ENCODE measurements at places on chromosomes 11 and 22.

GRCh38 chr11:120690406-120690805 lies 178.9 kb downstream of the GRIK4 start:
- DNase-seq = no peak

DNA sequence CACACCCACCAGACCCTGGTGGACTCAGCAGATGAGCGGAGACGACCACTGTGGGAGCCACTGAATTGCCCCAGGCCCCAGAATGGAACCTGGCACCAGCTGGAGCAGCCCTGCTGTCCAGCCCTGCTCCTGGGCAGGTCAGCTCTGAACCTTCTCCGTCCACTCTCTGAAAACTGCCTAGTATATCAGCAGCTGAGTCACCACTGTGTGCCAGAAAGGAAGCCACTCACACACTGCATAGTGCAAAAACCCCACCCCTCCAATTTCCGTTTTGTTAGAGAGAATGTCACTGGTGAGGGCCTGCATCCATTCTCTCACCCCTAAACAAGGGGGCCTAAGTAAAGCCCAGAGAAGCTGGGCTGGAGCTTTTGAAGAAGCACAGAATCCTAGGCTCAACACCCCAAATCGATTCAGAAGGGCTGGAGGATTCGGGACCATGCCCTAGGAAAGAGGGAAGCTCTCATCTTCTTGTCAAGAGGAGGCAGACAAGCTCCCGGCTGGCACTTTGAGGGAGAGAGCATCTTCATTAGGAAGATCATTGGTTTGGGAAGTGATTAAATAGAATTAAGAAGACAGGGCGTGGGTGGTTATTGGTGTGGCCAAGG lies 44.5 kb downstream of the GALNT18 start:
- DNase-seq = no peak

DNA sequence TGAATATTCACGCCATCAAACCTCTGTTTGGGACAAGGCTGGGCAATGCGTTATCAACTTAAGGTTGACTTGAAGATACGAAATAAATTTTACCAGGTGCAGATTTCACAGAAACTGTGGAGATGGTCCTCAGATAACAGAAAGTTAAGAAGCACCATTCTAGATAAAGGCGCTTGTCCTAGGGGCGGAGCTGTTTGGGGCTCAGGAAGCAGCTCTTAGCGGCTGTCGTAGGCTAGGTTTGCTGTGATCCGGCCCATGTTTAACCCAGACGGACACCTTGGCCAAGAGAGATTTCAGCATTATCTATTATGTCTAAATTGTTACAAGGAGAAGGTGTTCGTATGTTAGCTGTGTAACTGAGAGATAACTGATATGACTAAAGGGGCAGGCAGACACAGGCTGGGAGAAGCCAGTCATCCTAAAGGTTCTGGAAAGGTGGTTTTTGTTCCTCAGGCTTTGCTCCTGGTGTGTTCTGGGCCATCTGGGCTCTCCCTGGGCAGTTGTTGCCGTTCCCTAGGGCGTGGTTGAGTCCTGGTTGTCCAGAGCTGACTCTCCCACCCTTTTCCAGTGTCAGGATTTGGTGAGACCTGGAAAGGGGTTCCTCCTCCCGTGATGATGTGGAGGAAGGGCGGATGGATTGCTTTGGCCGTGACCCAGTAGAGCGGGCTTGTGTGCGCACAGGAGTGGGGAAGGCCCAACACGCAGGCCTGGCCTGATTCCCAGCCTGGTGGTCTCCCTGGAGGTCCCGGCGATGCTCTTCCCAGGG lies 25.8 kb downstream of the TPCN2 start:
- no peak for DNase-seq

DNA sequence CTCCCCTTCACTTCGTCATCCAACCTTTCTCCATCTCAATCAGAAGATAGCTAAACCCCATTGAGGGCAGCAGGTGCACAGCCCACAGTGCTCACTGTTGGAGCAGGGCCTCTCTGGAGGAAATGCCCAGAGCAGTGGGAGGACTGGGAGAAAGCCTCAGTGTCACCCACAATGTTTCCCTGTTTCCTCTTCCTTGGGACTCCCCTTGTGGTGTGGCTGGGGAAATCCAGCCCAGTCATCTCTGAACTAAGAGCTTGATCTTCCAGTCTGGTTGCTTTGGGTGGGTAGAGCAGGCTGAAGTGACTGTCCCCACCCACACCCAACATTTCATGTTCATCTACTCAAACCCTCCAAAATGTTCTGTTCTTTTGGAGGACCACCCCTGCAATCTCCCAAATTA lies 29.8 kb upstream of the EED start:
- DNase-seq = peak; percentile 95

DNA sequence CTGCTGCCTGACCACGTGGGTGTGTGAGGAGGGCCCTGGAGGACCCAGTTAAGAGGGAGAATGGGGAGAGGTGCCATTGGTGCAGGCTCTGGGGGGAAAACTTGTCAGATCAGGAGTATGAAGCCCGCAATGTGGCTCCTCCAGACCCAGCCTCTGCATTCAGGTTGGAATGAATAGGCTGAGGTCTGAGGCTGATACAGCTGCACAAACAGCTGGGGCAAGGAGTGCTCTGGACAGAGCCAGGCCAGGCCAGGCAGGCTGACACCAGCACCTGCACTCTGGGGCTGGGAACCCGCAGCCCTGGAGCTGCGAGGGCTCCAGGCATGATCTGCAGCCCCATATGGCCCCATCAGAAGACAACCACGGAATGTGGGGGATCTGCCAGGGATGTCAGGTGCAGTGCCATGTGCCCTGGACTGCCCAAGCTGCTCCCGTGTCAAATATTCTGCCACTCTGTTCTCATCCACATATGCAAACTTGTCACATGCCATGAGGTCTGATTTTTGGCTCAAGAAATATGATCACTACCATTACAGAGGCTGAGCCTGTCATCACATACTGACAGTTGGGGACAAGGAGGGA lies 27.2 kb upstream of the KCNJ11 start:
- DNase-seq = no peak

DNA sequence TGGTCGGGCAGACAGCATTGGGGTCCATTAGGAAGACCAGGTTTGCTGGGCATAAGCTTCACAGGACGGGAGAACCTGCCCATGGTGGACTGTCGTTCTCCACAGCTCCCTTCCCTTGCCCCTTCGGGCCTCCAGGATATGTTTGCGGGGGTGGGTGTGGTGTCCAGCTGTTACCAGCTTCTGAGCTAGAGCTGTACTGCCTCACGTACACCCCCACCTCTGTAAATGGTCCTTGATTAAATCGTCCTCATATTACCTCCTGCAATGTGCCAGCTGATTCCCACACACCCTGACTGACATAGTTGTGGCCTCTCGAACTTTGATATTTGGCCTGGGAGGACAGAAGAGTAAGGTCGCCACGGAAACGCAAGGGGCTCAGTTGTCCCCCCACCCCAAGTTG lies 16.2 kb upstream of the BCR start:
- DNase-seq = no peak

DNA sequence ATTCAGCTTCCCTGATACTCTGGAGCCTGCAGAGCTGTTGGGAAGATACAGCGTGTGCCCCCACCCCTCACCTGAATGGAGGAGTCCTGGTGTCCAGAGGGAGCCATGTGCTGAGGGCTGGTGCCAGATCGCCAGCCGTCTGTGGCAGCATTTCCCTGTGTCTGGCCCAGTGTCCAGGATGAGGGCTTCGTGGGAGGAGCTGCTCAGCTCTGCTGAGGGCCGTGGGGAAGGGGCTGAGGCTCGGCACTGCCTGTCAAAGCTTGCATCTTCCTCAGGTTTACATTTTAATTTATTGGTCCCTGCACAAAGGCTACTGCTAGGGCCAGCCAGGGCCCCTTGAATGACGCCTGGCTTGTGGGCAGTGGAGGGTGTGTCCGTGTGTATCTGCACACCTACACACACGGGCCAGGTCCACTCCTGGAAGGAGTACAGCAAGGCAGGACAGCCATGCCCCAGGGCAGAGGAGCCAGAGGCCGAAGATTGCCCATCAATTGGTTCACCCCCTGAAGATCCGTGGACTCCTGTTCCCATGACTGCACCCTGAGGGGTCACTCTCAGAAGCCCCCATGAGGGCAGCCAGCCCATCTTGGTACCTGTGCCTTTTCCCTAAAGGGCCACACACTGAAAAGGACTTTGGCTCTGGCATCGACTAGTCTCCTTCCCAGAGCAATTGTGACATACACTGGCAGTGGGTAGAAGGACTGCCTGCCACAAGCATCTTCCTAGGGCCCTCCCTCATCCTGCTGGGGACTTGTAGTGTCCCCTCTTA lies 107.7 kb upstream of the PARVA start:
- DNase-seq = no peak

GRCh38 chr22:49674479-49675050 lies 153.1 kb downstream of the BRD1 start:
- no peak for DNase-seq

GRCh38 chr11:1072116-1072820 lies 2.4 kb upstream of the MUC2 start:
- no peak for DNase-seq

DNA sequence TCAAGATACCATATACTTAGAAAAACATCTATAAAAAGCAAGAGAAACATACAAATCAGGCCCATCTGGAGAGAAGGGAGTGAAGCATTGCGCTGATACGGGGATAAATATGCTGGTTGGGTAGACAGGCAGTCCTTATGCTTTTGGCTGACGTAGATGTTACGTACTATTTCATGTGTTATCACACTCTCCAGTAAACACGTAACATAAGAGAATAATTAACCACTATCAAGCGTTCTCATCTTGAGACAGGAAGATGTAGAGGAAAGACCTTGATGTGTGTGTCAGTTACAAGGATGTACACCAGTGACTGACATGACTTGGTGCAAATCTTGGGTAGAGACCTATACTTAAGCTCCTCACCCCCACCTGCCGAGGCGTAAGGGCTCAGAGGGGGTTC lies 86.7 kb upstream of the PRODH start:
- DNase-seq = no peak

GRCh38 chr11:17012712-17013547 lies 1.3 kb downstream of the PLEKHA7 start:
- DNase-seq = no peak

GRCh38 chr11:122784325-122784955 lies 53.9 kb upstream of the CRTAM start:
- no peak for DNase-seq

GRCh38 chr11:115164774-115165173 lies 339.4 kb downstream of the CADM1 start:
- no peak for DNase-seq

DNA sequence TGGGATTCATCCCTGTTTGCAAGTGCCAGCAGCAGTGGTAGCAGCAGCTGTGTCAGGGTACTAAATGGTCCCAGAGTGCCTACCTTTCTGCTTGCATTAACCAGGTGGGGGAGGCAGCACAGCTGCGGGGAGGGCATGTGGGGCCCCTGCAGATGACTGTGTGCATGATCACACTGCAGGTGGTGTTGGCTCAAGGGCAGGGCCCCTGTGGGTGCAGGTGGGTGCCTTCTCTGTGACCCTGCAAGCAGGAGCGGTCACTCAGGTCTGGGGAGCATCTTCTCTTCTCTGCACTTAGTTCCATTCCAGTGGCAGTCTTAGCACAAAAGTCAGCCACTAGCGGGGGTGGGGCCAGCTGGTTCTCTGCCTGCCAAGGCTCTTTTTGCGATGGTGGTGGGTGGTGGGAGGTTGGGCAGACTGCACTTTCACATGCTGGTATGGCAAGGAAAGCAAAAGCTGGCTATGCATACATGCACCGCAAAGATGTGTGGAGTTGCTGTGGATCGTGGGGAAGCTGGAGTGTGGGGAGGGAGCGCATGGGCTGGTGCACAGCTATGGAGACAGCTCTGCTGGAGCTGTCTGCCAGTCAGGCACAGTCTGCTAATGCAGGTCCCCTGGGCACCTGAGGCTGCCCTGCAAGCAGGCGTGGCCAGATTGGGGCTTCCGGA lies 157.1 kb downstream of the DYNC2H1 start:
- DNase-seq = no peak

DNA sequence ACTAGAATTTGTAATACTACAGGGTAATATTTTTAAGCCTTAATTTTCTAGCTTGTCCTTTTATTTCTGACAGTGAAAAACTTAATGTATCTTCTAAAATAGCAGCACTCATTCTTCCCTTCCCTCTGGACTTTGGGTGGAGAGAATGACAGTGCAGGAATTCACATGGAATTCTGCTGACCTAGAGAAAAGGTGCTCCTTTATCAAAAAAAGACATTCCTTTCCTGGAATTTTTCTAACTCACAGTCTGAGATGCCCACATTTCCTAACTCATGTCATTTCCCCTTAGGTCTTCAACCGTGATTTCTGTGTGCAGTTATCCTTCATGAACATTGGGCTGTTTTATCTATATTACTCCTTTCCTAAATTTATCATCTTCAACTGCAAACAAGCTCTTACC lies 137.8 kb upstream of the PDGFD start:
- no peak for DNase-seq

DNA sequence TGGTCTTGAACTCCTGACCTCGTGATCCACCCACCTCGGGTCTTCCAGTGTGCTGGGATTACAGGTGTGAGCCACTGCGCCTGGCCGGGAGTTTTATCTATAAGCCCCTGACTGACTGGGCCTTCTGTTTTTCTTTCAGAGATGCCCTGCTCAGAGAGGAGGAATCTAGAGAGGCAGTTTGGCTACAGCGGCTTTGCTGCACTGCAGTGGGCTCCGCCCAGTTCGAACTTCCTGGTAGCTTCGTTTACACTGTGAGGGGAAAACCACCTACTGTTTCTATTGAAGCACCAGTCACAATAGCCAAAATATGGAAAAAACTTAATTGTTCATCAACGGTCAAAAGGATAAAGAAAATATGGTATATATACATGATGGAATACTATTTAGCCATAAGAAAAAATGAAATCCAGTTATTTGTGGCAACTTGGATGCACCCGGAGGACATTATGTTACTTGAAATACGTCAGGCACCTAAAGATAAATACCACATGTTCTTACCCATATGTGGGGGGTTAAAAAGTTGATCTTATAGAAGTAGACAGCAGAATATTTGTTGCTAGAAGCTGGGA lies 31.9 kb upstream of the FAM181B start:
- no peak for DNase-seq

DNA sequence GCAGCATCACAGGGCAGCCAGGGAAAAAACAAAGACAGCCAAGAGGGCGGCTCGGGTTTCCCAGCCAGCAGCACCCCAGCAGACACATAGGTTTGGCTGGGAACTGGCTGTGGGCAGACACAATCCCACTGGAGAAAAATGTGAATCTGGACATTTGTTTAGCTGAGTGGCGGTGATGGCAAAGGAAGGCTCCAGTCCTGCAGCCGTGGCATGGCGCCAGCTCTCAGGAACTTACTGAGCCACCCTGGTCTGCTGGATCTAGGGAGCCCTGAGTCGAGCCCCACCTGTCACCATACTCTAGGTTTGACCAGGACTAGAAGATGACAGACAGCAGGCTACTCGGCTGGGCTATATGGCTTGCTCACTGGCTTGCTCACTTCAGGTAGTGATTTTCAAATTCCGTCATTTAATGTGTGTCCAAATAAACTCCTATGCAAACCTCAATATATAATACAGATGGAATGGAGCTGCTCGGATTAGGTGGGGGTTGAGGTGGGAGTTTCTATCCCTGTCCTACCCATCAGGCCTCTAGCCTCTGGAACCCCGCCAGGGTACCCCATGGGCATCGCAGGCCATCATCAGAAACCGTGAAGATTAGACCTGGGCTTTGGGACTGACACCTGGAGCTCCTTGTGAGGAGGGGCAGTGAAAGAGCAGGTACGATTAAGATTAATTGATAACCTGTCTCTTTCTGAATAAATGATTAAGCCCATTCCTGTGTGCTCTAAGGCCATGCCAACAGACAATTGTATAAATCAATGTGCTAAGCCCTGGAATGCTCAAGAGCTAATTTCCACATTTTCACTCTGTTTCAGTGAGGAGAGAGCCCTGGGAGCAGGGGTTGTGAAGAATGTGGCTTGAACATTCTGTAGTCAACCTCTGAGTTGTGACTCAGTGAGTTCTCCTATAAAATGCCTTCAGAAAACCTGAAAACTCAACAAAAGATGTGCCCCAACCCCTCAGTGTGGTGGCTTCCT lies 42.5 kb downstream of the GALNT18 start:
- DNase-seq = no peak

- DNase-seq = no peak
Observed at GRCh38 chr11:88656283-88656682, 318.7 kb upstream of the CTSC start.

All from suppressor macrophage treated with lipopolysaccharide for 4 hours (primary cell).